ENCODE measurements at places on chromosomes 1 and 21. TPM values are rescaled to one million over a fixed set of nuclear protein-coding genes. Genes with fewer than 3 reads are reported as not detected.

SPRR2A gene
- total RNA-seq, result not detected

ISG15 gene
- 39.6 TPM for total RNA-seq

LRRC71 gene
- total RNA-seq, result not detected

LEMD1 gene
- total RNA-seq, result 0.36 TPM

KIF26B gene
- total RNA-seq, result 20.9 TPM

PPT1 gene
- 23.5 TPM for total RNA-seq

NIPAL3 gene
- total RNA-seq, result 74.2 TPM

IL12RB2 gene
- total RNA-seq, result not detected

FLG gene
- total RNA-seq, result under 0.01 TPM

RIPPLY3 gene
- total RNA-seq, result not detected

CD34 gene
- total RNA-seq, result 0.27 TPM

GJA5 gene
- not detected for total RNA-seq

ZNF697 gene
- total RNA-seq, result 4.4 TPM

UBL4B gene
- total RNA-seq, result not detected

DIRAS3 gene
- 1.2 TPM for total RNA-seq

ACTN2 gene
- 0.18 TPM for total RNA-seq

TSPEAR gene
- total RNA-seq, result 0.08 TPM

SLC6A9 gene
- 25.9 TPM for total RNA-seq

SPRR2E gene
- not detected for total RNA-seq

CDK18 gene
- 0.27 TPM for total RNA-seq

AADACL4 gene
- not detected for total RNA-seq

VWA5B1 gene
- not detected for total RNA-seq

OR6Y1 gene
- not detected for total RNA-seq

GJA9 gene
- total RNA-seq, result 0.09 TPM

ERG gene
- 9.9 TPM for total RNA-seq

RGS16 gene
- 2.3 TPM for total RNA-seq

GNG4 gene
- total RNA-seq, result not detected

RPAP2 gene
- total RNA-seq, result 4.4 TPM

LCE1D gene
- total RNA-seq, result not detected

GUCA2A gene
- not detected for total RNA-seq

MTF1 gene
- total RNA-seq, result 4.7 TPM

NHLH1 gene
- total RNA-seq, result not detected

GNAI3 gene
- total RNA-seq, result 17.6 TPM

IQCC gene
- total RNA-seq, result 0.41 TPM

ARHGEF19 gene
- total RNA-seq, result 2.8 TPM

OR2L3 gene
- total RNA-seq, result not detected

KCNE1 gene
- total RNA-seq, result 0.74 TPM

GCSAML gene
- not detected for total RNA-seq

CHAF1B gene
- total RNA-seq, result 0.49 TPM

KRTAP10-2 gene
- not detected for total RNA-seq

DLGAP3 gene
- total RNA-seq, result not detected

PROK1 gene
- not detected for total RNA-seq

LAMC2 gene
- total RNA-seq, result 2.0 TPM

KCNN3 gene
- total RNA-seq, result 0.09 TPM

KRTAP8-1 gene
- total RNA-seq, result not detected

ESPN gene
- not detected for total RNA-seq

HMGCL gene
- total RNA-seq, result 28.4 TPM

RNASEL gene
- 9.5 TPM for total RNA-seq
